ENCODE measurements at places on chromosomes 5 and 9.

DNA sequence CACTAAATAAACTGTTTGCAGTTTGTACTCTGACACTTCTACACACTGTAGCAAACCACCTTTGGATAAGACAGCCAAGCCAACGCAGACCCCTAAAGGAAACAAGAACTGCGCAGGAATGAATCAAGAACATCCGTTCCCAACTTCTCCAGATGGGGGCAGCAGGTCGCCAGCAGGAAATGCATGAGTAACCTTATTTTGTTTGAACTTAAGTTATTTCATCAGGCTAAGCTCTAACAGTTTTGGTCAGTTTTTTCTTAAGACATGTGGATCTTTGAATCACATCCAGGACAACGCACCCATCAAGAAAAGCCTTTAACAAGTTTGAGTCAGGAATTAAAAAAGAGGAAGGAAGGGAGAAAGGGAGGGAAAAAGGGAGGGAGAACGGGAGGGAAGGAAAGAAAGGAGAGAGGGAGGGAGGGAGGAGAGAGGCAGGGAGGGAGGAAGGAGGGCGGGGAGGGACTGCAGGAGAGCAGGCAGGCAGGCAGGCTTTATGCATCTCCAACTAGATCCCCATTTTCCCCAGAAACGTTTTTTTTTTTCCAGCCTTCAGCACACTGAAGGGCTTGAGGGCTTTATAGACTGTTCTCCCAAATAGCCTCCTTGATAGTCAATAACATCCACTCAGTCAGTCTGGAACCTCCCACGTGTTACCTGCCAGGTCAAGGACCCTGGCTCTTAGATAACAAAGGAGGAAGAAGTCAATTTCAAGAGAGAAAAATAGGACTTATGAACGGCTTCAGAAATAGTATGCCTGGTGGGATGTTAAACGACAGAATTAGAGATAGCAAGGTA is 22.2 kb downstream of the BHMT start:
- peak; percentile 30 for DNase-seq

- DNase-seq: no peak
Measured at GRCh38 chr9:110950041-110950645, 88.1 kb downstream of the LPAR1 start.

- no peak for DNase-seq
Measured at GRCh38 chr5:165521816-165522610, 2016.6 kb downstream of the MAT2B start.

DNA sequence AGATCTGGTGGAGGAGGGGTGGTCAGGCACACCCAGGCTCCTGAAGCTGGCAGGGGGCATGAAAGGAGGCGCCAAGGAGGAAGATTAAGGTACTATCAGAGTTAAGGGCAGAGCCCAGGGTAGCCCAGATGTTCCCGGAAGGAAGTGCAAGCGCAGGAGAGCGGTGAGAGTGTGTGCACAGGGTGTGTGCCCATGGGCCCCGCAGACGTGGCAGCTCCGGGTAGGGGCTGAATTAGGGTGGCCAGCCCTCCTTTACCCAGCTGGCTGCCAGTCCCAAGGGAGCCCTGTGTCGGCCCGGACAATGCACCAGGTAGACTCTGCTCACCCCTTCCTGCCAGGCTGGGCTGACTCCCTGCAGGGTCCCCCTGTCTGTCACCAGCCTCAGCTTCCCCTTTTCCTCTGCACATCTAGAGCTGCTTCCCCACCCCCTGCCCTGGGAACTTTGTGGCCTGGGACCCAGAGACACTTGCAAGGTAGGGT is at the start of gene SMIM33:
Gene SMIM33 (plus strand): TSS at position 184 of the 480 bp plus-strand sequence. CDS start 118 bp downstream, at position 302.
- DNase-seq: no peak

DNA sequence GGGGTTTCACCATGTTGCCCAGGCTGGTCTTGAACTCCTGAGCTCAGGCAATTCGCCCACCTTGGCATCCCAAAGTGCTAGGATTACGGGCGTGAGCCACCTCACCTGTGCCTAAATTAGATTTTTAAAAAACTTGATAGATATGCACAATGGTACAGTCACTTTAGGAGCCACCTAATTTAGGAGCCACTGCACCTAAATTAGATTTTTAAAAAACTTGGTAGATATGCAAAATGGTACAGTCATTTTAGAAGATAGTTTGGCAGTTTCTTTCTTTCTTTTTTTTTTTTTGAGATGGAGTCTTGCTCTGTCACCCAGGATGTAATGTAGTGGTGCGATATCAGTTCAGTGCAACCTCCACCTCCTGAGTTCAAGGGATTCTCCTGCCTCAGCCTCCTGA is 37.8 kb upstream of the PLPP1 start:
- no peak for DNase-seq

GRCh38 chr9:106799152-106799551 is 63.8 kb upstream of the ZNF462 start:
- no peak for DNase-seq

Measured in stimulated activated CD4-positive, alpha-beta T cell treated with anti-CD3 and anti-CD28 coated beads, Interleukin-15, amount 100 ng/mL, for 48 hours (primary cell).